Bronchial smooth muscle cell (primary cell): ENCODE measurements at places on chromosomes 7 and 10. TPM values are rescaled to one million over a fixed set of nuclear protein-coding genes. Genes with fewer than 3 reads are reported as not detected.

The RNLS gene
- total RNA-seq, result 10.4 and 12.6 TPM in 2 replicates

The OR2A5 gene
- not detected in 2 replicates for total RNA-seq

The PSTK gene
- total RNA-seq, result 6.1 and 7.3 TPM in 2 replicates

The CPSF4 gene
- 26.5 and 27.6 TPM in 2 replicates for total RNA-seq

The C10orf88 gene
- 11.2 and 11.5 TPM in 2 replicates for total RNA-seq

The MMD2 gene
- total RNA-seq, result not detected in 2 replicates

The LEP gene
- not detected in 2 replicates for total RNA-seq

The FFAR4 gene
- not detected in 2 replicates for total RNA-seq

The BEND7 gene
- 0.63 and 0.69 TPM in 2 replicates for total RNA-seq

The PTPRN2 gene
- total RNA-seq, result under 0.01 and 0.34 TPM in 2 replicates

The ABCB4 gene
- total RNA-seq, result 5.7 and 6.8 TPM in 2 replicates

The ASAH2 gene
- 0.26 and 0.32 TPM in 2 replicates for total RNA-seq
